ENCODE measurements at places on chromosomes 2 and 18.
A peak's percentile ranks its signal among the peaks of the same experiment; 100 is the strongest.

- peak; percentile 49 for DNase-seq
These were observed 26.6 kb downstream of the SPTBN1 start for GRCh38 chr2:54482715-54483114.

DNA sequence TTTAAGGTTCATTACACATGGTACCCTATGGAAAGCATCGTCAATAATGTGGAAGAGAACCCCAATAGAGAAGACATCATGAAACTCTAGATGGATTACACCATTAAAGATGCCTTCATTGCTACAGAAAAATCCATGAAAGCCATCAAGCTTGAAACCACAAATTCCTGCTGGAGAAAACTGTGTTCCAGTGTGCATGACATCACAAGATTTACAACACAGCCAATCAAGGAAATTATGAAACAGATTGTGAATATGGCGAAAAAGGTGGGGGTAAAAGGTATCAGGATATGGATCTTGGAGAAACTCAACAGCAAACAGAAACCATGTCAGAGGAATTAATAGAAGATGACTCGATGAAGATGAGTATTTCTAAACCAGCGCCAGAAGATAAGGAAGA lies 200.0 kb downstream of the SLC4A10 start:
- DNase-seq: no peak

GRCh38 chr18:9008200-9008708 lies 94.2 kb upstream of the NDUFV2 start:
- peak; percentile 56 for DNase-seq

DNA sequence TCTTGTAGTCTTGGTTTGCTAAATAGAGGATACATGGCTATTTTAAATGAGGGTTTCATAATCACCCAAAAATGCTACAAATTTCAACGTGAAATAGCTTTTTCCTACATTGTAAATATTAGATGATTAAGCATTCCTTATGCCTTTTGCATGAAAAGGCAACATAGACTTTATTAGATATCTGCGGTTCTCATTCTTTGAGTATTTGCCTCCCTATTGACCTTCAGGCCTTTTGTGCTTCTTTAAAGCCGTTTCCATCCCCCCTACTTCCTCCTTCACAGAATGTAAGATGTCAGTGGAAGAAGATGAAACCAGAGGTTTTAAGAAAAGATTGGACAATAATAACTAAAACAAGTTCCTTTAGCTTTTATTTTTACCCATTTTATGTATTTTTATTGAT lies 144.1 kb downstream of the UBE2E3 start:
- no peak for DNase-seq

GRCh38 chr2:168999668-169000213 lies 31.4 kb downstream of the ABCB11 start:
- DNase-seq: no peak

GRCh38 chr18:6722690-6723089 lies 6.8 kb upstream of the ARHGAP28 start:
- DNase-seq: no peak

GRCh38 chr18:72194072-72194471 lies 350.1 kb downstream of the CBLN2 start:
- no peak for DNase-seq

DNA sequence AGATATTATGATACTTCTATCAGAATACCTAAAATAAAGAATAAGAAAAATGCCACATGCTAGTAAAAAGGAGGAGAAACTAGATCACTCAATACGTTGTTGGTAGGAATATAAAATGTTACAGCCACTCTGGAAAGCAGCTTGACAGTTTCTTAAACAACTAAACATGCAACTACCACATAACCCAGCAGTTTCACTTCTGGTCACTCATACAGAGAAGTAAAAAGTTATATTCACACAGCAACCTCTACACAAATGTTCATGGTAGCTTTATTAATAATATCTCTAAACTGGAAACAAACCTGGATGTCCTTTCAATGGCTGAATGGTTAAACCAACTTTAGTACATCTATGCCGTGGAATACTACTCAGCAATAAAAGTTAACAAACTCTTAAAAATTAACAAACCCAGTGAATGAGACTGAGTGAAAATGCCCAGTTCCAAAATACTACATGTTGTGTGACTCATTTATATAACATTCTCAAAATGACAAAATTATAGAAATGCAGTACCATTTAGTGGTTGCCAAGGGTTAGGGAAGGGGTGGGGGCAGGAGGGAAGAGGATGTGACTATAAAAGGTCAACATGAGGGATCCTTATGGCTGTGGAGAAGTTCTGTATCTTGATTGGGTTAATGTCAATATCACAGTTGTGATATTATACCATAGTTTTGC lies 124.1 kb downstream of the MMADHC start:
- DNase-seq: no peak

DNA sequence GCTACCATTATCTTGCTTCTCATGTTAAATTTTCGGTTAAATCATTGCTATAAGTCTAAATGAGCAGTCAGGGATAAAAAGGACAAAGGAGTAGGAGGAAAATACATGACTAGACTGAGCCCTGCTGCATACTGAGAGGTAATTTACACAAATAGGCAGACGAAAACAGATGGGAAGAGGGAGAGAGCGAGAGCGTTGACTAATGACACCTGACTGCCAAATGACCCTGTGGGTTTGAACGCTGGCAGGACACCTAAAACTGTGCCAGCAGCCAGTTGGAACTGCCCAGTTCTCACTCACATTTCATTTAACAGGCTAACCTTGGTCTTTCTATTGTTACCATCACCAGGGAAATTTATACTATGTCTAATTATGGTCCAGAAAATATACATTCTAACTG lies 978.2 kb downstream of the CPS1 start:
- no peak for DNase-seq

DNA sequence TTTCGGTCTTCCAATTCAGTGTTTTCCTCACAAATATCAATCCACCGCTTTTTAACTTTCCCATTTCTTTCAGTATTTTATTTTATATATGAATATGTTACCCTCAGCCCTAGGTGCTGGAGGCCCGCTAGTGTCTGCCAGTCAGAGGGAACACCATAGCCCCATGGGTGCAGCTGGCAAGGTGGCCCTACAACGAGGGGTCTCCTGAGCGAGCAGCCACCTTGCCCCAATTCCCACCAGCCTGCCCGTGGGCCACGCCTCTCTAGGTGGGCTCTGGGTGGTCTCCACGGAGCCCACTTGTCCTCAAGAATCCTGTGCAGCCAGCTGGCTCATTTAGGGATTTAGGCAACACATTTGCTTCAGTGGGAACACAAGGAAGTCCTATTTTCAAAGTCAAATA lies 72.5 kb upstream of the RGPD5 start:
- DNase-seq: no peak

GRCh38 chr2:51710222-51710621 lies 678.3 kb upstream of the NRXN1 start:
- DNase-seq: peak; percentile 14

- DNase-seq: peak; percentile 92
These were observed 4.9 kb downstream of the FEV start for GRCh38 chr2:218979846-218980734.

- no peak for DNase-seq
These were observed 63.8 kb downstream of the SETBP1 start for GRCh38 chr18:44744161-44745121.

DNA sequence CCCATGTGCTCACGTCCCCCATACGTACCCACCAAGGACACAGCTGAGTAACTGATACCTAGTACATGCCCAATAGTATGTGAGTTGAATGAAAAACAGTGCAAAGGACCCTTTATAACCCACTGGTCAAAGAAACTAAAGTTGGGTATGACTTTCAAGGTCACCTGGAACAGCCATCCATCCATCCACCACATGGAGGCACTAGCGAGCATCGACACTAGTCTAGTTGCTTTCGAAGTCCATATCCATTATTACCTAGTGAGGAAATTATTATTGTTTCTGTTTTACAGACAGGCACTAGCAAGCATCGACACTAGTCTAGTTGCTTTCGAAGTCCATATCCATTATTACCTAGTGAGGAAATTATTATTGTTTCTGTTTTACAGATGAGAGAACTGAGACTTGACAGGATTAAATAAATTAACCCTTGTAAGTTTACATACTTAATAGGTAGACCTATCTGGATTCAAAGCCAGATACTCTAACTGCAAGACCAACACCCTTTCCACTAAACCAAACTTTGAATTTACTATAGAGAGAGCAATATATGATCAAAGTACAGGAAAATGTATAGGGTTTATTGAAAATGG lies 233.7 kb downstream of the METTL4 start:
- peak; percentile 44 for DNase-seq

DNA sequence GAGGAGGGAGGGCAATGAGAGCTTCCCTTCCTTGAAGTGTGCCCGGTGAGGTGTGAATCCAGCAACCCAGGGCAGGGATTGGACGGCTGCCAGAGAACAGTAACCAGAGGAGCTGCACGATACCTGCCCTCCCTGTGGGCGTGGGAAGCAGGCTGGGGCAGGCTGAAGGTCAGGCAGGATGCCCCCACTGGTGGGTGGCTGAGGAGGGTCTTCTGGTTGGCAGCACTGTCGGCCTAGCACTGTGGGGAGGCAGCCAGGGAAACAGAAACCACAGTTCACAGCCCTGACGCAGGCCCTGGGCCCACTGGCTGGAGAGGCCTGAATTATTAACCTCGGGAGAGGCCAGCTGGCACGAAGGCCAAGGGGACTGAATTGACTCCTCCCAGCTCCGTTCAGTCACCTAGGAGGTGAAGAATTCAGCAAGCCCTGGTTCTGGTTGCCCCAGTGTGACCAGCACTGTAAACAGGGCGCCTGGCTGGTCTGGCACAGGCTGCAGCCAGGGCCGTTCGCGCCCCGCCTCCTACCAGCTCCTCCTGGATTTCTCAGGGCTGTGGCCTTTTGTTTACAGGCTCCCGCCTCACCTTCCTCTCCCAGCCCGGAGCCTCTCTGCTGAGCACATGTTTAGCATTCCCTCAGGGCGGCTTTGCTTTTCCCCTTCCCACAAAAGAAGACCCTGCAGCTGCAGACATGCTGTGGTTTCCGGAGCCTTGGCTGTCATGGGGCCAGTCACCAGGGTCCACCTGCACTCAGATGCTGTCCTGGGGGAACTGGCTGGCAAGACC lies 97.8 kb downstream of the B3GNT2 start:
- no peak for DNase-seq

DNA sequence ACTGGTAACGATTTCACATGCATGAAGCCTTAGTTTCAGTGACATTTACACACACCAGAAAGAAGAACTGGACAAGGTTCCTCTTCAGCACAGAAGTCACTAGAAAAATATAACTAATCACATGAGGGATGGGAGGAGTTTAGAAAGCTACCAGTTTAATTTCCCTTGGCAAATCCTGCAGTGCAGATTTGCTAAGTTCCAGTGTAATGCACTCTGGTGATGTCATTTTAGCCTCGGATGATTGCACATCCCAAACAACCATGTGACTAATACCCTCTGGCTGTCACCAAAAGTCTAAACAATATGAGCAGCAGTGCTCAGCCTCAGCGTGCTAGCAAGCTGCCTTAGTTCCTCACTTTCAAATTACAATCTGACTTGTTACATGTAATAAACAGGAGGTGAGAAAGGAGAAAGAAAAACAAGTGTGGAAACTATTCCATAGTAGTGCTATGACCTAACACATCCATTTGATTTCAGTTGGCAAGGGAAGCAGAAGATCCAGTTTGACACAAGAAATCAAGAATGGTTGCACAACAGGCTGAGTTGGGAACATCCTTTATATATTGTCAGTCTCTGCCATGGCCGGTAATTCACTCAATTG lies 35.3 kb upstream of the PPP1CB start:
- DNase-seq: peak; percentile 86

DNA sequence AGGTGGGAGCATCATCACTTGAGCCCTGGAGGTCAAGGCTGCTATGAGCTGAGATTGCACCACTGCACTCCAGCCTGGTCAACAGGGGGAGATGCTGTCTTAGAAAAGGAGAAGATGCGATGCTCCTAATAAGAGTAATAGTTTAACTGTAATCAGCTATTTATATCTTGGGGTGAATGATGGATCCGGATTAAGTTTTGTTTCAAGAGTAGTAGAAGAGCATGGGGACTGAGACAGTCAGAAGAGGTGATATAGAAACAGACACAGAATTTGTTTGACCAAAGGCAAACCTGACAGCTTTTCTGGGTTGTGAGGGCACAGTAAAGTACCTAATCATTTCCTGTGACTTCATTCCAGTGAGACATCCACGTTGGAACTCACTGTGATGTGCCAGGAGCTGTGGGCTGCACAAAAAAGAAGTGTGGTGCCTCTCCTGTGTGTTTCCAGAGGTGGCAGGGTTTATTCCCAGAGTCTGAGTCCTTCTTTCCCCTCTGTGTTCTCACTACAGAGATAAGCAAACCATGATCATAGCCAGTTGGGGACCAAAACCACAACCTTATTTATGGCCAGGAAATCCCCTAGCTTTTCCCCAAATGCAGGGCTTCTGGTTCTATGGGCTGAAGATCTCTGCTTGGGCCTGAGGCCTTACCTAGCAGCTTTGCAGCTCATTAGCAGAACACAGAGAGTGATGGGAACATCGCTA lies 113.7 kb downstream of the XRCC5 start:
- DNase-seq: peak; percentile 49

- DNase-seq: no peak
These were observed 4.2 kb downstream of the SPAST start for GRCh38 chr2:32067549-32067948.

DNA sequence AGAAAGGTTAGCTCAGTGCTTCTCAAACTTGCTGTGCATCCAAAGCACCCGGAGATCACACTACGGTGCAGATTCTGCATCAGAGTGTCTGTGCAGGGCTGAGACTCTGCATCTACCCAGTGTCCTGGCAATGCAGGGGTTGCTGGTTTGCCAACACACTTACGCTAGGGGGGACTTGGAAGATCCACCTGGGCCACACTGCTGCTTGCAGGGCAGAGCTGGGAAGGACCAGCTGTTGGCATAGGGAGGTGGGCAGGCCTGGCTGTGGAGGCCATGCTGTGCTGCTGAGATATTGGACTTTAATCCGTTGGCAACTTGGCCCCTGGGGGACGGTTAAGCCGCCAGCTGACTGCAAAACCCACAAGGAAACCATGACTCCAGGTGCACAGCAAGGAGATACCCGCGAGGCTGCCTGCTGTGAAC lies 397.6 kb upstream of the HS6ST1 start:
- no peak for DNase-seq

GRCh38 chr2:239022437-239023260 lies 174.8 kb downstream of the TWIST2 start:
- no peak for DNase-seq

DNA sequence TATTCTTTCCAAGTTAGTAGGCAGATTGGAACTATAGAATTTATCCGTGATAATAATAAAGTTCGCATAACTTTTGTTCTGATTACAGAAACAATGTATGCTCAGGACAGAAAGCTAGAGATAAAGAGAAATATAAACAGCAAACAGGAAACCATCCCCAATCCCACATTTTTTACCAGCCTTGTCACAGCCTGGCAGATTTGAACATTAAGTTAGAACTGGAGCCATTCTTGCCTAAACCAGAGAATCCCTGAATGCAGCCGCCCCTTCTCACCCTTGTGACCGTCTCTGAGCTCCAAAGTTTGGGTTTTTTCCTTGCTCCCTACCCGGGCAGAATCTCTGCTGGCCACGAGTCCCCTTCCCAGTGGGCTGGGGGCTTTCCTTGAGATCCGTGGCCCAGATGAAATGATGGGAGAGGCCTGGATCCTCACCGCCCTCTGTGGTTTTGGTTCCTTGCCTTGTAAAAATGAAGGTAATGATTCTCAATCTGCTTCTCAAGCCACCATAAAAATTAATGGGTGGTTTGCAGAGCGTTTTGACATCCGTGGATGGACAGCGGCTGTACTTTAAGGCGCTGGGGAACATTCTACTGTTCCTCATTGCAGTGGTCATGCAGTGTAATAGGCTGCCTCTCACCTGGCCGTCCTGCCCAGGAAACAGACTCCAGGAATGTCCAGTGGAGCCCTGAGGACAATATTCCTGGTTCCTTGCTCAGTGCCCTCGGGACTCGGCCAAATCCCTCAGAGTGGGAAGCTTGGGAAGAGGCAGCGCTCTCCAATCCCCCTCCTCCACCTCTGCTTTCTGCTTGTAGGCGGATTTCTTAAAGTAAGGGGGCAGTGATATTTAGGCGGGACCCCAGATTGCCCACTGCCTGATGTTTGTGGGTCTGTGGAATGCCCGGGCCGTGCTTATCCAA lies 1.6 kb downstream of the SH3BP4 start:
- DNase-seq: peak; percentile 48
